ENCODE measurements at places on chromosomes 6 and 20.

DNA sequence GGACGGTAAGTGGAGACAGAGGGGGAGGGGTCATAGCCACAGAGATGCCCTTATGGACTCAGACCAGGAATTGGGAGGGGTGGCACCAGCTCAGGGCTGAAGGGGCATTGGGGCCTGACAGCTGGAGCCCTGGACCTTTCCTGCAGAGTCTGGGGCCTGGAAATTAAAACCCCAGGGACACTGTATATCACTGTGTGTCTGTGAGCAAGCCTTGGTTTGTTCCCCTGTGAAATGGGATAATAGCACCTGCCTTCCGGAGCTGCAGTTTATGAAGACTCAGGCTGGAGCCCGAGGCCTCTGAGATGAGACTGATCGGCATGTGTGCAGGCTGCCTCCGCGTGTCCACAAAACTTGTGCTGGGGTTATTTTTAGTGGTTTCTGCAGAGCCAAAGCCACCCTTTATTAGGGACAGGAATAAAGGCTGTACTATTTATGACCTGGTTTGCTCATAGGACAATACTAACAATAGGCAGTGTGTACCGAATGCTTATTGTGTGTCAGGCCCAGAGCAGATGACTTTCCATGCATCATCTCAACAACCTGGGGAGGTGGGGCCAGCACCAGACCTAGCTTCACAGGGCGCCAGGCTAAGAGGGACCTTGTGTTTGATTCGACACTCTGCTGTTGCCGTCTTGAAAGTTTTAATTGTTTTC is 22.6 kb downstream of the MYH7B start:
- no peak for DNase-seq

GRCh38 chr6:2127484-2127911 is 117.9 kb downstream of the GMDS start:
- peak; percentile 6 for DNase-seq

- no peak for DNase-seq
These were observed 75.8 kb upstream of the E2F3 start for GRCh38 chr6:20325641-20326421.

- DNase-seq: peak; percentile 81
These were observed 25.8 kb upstream of the CCN6 start for GRCh38 chr6:112027942-112028674.

DNA sequence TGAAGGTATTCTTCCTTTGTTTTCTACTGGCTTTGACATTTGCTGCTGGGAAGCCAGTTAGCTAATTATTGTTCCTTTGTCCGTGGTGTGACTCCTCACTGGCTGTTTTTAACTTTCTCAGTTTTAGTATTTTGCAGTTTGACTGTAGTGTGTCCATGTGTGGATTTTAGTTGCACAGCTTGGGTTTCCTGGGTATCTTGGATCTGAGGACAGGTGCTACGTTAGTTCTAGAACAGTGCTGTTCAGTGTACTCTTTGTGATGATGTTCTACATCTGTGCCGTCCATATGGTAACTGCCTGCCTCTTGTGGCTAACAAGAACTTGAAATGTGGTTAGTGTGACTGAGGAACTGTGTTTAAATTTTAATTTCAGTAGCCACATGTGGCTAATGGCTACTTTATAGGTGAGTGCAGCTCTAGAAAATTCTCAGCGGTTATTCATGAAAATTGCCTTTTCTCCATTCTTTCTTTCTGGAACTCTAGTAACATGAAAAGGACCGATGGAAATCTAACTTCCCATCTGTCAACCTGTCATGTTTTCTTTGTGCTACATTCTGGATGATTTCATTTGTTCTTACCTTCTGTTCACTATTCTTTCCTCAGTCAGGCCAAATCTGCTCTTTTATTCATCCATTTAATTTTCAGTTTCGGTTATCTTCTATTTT is 7.4 kb downstream of the SNX9 start:
- no peak for DNase-seq

- no peak for DNase-seq
These were observed 17.5 kb downstream of the STXBP5 start for GRCh38 chr6:147221739-147222138.

DNA sequence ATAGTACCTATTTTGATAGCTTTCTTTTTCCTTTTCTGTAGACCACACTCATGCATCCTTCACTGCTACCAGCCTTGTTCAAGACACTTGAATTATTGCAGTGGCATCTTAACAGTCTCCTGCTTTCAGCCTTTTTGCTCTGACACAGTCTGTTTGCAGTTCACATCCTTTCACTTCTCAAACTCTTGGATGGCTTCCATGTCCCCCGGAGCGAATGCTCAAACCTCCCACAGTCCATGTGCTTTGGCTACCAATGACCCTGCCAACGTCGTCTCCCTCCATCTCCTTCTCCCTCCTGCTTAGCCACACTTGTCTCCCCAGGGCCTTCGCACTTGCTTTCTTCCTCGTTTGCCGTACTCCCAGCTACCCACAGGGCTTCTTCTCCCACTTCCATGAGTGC is 270.0 kb upstream of the ZFP64 start:
- DNase-seq: no peak

- peak; percentile 8 for DNase-seq
These were observed 32.2 kb upstream of the ERVFRD-1 start for GRCh38 chr6:11143394-11144371.

DNA sequence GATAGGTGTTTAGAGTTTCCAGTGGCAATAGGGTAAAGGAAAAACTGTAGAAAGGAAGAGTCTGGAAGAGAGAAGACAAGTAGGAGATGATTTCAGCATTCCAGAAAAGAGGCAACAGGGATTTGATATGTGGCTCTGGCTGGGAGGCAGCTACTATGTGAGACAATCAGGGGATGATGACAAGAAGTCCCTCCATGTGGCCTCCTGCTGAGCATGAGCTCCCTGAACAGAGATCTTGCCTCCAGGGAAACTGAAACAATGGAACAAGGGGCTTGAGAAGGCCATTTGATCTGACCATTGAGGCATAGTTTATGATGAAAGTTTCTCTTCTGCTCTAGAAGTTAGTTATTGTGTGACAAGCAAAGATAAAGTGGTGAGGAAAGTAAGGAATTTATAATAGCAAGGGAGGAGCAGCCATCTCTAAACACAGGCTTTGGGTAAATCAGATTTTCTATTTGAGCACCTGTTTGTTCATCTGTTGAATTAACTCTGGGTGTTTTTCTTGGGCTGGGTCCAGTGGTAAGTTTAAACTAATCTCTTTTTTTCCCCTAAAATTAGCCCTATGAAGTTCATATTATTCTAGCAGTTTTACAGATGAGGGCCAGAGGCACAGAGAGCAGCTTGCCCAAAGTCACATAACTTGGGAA is 3.0 kb upstream of the GPX5 start:
- no peak for DNase-seq

- no peak for DNase-seq
These were observed 118.2 kb downstream of the PTCHD4 start for GRCh38 chr6:47992809-47993208.

DNA sequence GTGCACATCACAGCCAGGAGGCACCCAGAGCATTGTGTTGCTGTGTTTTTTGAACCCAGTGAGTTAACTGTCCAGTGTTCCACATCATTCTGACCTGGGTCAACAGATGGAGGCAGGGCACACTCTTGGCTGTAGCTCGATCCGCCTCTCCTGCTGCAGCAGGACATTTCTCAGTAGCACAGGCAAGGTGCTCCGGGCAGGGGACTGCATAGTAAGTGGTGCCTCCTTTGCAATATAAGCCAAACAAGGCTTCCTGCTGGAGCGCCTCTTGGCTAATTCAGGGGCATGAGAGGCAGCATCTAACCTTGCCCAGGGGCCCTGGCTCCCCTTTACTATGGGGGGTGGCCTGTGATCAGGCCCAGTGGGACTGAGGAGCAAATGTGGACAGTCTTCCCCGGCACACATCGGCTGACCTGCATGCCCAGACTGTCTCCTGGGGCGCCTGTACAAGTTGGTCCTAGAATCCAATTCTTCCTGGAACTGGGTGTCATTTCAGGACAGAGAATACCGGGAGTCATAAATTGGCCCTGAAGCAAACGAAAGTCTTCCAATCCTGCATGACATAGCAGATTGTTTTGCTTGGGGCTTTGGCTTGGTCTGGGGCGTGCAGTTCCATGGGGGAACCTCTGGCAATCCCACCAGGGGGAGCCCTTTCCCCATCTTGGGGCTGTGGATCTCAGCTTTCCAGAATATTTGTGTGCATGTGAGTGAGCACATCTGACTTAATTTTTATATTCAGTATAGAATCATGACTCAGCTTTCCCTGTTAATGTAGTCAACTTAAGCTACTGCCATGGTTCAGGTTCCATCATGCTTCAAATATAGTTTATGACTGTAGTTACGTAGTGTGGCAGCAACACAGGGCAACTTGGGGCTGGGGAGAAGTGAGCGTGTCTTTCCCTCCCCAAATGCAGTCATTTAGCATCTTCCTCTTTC is 56.0 kb upstream of the DDR1 start:
- peak; percentile 75 for DNase-seq

DNA sequence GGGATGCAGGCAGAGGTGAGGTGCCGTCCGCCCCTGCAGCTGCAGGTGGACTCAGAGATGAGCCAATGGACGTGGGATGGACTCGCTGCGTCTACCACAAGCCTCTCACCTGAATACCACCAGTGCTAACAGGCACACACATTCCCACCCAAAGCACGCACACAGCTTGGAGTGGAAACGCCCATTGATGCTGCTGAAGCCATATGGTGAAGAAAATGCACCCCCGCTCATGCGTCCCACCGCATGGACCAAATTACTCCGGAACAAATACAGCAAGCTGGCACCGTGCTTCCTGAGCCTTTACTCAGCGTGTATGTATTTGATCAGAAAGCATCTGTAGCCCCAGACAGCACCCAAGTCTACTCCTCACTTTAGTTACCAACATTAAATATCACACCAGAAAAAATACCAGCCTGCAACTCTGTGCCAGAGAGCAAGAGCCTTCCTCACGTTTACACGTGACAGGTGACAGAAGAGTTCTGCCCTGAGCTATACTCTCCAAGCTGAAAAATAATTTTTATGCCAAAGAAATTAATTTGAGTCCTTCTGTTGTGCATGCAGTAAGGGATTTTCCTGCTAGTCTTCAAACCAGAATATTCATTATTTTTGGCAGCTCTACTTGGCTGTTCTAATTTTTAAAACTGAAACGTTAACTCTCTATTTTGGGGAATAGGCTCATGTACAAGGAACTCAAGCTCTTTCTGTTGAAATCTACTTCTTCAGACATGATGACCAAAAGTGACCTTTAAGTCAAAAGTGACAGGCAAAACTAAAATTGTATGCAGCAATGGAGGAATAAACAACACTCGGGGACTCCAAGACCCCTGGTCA is 58.2 kb upstream of the SYNDIG1 start:
- no peak for DNase-seq

GRCh38 chr6:155341130-155341828 is 27.0 kb upstream of the TFB1M start:
- no peak for DNase-seq

DNA sequence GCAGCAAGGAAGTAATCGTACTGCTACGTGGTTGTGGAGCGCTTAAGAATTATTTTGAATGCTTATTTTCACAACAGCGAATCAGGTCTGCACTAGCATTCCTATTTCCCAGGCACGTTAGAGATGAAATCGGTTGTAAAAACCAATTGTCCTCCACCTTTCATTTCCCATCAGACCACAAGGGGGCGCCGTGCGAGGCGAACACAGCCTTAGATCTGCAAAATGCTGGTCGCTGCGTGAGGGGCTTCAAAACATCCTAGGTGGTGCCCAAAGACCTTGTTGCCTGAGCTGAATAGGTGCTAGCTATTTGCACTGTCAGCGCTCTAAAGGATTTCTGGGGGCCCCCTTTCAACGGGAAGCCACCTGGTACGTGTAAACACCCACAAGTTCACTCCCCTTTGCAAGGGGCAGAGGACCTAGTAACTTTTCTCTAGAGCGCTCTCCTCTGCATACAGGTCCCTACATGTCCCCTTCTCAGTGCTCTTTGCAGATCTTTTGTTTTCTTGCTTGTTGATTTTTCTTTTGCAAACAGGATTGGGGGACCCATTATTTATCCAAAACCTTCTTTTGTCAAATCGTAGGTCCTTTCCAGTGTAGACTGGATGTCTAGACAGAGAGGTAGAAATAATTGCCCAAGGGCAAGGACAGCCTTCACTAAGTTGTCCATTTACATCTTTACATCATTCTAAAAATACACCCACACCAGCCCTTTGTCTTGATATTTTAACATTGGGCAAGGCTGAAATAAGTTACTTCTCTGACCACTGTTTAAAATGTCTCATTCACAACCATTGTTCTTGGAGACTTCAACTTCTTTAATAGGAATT is 59.8 kb downstream of the NEDD9 start:
- DNase-seq: peak; percentile 63

- no peak for DNase-seq
These were observed 17.5 kb downstream of the FRMD1 start for GRCh38 chr6:168061269-168062210.

DNA sequence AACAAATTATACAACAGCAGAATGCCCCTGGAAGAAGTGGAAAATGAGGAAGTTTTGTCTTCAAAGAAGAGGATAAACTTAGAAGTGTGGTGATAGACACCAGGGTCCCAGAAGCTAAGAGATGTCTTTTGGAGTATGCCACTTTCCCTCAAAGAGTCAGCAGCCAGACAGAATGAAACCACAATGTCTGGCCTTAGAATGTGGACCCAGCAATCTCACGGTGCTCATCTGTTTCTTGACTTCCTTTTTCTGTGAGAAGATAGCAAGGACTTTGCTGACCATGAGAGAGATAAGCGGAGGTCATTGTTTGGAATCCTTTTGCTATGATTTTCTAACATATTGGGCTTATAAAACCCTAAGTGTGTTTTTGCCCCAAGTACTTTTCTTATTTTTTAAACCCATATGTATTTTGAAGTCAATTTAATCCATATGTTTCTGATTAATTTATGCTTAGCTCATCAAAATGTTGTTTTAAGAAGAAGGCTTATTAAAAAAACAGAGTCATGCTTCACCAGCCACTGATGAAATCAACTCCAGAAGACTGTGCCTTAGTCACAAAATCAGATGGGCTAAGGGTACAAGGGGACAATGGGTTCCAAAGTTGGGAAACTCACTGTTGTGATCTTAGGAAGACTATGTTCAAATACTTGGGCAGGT is 451.2 kb upstream of the JAG1 start:
- DNase-seq: no peak

- DNase-seq: no peak
These were observed 213.6 kb upstream of the HTR1E start for GRCh38 chr6:86723729-86724128.

GRCh38 chr6:66675906-66676305 is 968.9 kb upstream of the EYS start:
- DNase-seq: no peak

DNA sequence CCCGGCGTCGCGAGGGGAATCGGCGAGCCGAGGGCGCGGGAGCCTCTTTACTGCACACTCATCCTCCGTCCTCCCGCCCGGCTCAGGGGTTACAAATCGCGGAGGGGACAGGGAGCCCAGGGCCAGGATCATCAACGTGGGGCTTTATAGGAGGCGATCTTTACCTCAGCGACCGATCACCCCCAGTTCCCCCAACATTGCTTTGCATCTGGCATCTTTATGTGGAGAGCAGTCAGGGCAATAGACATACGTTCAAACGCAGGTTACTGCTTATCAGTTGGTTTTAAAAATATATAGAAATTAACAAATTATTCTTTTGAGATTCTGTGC is 634 bp downstream of the HSF2 start:
- no peak for DNase-seq

GRCh38 chr6:149471801-149472200 is 13.0 kb downstream of the ZC3H12D start:
- no peak for DNase-seq

GRCh38 chr6:20033697-20034407 is 178.4 kb downstream of the MBOAT1 start:
- DNase-seq: no peak
